ENCODE measurements at places on chromosomes 7 and 10.

DNA sequence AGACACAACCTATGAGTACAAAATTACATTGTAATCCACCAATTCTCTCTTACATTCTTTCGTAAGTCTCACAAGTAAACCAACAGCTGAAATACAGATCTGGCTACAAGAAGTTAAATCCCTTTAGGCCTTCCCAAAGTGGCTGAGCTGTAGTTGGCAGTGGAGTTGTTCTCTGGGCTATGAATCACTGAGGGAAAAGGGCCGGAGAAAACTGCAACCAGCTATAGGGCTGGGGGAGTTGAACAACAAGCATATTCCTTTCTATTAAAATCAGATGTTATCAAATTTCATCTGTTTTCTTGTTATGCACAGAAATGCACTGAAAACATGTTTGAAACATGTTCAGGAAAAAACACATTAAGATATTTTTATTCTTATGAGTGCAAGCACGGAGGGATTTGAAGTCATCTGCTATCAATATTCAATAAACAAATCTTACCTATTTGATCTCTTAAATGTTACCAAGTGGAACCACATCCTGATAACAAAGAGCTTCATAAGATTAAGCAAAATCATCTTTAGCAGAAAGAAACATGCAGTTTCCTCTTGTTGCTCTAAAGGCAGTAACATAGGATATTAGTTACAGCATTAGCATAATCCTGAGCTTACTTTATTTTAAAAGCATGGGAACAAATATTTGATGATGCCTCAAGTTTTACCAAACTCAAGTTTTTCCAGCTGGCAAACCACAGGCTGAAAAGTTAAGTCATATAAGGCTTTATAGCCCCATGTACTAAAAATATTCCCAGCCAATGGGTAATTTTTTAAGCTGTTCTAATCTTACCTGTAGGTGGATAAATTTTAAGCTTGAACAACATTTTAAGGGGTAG, 212.7 kb downstream of the TAX1BP1 start:
- DNase-seq = peak; percentile 5

GRCh38 chr7:38817526-38817925, 91.5 kb downstream of the VPS41 start:
- DNase-seq = no peak

- DNase-seq = no peak
These were observed 153.4 kb downstream of the SGMS1 start for GRCh38 chr10:50470345-50470744.

DNA sequence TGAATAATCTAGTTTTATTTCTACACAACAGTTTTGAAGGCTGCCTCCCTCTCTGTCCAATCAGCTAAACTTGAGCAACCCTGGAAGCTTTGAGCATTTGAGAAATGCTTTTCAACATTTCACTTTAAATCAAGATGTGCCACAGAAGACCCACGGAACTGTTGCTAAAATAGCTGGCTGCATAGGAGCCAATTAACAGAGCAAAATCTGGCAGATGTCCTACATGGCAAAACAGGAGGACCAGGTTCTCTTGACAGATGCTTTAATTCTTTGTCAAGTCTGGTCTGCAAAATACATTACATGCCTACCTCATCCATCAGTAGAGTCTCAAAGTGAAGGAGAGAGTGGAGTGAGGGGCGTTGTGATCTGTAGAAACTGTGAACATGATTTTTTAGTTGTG, 185.9 kb downstream of the DPY19L1 start:
- no peak for DNase-seq

DNA sequence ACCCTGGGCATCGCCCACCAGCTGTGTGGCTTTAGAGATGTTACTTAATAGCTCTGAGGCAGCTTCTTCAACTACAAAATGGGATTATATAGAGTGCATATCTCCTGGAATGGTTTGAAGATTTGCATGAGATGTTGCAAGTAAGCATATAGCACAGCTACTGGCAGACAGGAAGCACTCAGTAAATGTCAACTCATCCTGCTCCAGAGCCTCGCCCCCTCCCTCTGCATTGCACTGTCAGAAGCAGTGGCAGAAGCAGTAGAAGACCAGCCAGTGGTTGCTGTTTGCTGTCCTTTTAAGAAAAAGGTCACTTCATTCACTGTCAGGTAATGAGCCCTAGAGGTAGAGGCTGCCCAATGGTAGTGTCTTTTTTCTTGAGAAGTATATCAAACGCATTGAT, 180.0 kb upstream of the GHITM start:
- DNase-seq = no peak

DNA sequence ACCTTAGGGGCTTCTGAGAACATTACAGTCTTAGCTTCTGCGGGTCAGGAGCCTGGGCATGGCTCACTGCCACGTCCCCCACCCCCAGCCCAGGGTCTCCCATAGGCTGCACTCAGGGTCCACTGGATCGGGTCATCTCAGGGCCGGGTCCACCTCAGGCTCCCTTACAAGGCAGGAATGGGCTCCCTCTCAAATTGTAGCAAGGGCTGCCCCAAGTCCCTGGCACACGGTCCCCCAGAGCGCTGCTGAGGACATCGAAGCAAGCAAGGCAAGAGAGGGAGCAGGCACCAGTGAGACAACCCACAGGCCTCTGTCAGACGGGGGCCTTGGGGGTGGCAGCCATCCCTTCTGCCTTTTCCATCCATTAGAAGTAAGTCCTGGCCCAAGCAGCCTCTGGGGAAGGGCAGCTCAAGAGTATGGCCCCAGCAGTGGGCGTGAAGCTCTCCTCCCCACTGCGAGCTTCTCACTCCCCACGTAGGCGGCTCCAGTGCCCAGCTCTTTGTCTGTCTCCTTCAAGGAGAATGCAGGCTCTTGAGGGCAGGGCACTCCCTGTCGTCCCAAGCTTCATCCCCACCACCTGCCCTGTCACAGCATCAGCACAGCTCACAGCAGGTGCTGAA, 18.0 kb upstream of the RET start:
- no peak for DNase-seq

DNA sequence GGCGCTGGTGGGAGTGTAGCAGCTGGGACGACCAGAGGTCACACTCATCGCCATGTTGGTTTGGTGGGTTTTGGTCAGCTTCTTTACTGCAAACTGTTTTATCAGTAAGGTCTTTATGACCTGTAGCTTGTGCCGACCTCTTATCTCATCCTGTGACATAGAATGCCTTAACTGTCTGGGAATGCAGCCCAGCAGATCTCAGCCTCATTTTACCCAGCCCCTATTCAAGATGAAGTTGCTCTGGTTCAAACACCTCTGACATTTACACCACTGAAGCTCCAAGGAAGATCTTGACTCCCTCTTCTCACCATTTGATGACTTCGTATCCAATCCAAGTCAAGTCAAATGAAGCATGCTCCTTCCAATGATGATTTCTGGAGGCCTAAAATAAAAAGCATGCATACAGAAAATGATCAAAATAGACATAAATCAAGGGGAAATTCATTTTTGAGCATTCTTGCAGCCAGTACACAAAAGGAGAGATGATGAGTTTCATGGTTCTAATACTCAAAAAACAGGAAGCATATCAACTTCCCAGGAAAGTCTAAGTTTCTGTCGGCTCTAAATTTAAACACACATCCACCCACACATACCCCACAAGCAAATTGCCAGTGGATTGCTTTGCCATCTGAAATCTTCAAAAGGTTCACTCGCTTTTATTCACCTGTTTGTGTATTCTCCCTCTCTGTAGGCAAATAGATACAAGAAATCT, 2.4 kb upstream of the PSMG3 start:
- no peak for DNase-seq

DNA sequence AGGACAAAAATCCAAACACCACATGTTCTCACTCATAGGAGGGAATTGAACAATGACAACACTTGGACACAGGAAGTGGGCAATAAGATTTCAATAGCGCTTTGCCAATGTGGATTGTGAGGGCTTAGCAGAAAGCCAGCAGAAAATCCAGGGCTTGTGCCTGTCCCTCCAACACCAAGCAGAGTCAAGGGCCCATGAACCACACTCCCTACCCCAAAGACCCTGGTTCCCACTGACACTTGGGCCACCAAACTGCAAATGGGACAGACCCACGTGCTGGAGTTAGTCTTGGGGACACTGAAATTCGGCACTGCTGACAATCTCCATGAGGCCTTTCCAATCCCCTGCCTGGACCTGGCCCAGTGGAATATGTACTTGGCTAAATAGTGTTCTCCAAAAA, 67.0 kb downstream of the GRID1 start:
- no peak for DNase-seq
